SJSA1 (cell line): ENCODE measurements at places on chromosomes 2 and 18.

- no peak for DNase-seq
Observed at GRCh38 chr2:221018262-221018661, 553.8 kb downstream of the EPHA4 start.

DNA sequence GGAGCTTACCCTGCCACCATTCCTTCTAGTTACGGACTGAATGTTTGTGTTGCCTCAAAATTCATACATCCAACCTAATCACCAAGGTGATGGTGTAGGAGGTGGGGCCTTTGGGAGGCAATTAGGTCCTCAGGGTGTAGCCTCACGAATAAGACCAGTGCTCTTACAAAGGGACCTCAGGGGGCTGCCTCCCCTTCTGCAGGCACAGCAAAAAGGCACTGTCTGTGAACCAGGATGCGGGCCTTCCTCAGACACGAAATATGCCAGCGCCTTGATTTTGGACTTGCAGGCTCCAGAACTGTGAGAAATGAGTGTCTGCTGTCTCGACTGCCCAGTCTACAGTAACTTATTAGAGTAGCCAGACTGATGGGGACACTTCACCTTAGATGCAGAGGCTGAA is 150.4 kb upstream of the HDAC4 start:
- no peak for DNase-seq

DNA sequence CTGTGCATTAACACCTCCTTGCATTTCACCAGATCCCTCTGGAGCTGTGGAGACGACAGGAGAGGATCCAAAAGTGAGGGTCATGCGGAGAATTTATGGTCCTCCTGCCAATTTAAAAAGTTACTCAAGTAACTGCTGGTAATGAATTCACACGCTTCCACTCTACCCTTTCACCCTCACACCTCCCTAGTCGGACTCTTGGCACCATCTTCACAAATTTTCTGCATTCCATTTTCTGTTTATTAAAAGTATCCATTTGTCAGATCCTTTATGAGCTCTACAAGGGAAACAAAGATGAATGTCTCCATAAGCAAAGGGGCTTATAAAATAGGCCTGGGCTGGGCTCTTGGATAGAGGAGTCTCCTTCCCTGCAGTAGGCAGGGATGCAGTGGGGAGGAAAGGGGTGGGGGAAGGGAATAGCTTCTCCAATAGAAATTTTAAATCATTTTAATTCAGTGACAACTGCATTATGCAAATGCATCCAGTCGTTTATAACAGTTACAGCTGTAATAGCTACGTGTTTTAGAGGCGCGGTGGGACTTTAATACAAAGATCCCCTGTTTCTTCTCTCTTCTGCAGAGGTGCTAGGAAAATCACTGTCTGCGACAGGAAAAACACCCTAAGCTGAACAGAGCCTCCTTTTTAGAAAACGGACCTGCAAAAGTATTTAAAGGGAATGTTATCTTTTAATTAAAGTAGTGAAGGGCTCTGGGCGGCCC is 132.2 kb downstream of the EPHA4 start:
- no peak for DNase-seq

DNA sequence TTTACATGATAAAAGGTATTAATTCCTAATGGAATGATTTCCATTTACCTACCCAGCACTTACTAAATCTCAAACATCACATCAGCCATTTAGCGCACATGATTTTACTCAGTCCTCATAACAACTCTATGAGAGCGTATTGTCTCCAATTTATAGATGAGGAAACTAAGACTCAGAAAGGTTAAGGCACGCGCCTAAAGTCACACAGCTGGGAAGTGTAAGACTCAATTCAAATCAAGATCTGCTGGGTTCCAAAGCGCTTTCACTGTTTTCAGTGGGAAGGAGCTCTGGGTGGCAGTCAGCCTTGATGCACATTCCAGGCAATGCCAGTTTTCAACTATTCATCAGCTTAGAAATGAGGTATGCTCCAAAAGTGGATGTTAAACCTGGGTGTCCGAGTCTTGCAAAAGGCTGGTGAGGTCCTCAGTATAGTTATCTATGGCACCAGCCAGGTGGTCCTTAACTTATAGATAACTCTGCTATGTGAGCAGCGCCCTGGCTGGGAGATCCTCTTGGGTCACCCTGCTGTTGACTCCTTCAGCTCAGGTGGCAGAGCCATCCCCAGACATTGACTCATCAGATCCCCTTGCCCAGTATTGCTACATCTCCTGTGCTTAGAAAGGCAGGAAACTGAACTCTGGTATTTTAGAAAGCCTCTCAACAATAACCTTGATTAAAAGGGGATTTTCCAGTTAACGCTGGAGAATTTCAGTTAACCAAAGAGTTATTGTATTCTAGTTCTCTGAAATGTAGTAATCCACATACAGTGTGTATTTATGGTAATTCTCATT is 47.1 kb downstream of the SLC4A1AP start:
- no peak for DNase-seq

GRCh38 chr2:230904856-230905447 is 20.1 kb downstream of the GPR55 start:
- DNase-seq = peak; percentile 35

DNA sequence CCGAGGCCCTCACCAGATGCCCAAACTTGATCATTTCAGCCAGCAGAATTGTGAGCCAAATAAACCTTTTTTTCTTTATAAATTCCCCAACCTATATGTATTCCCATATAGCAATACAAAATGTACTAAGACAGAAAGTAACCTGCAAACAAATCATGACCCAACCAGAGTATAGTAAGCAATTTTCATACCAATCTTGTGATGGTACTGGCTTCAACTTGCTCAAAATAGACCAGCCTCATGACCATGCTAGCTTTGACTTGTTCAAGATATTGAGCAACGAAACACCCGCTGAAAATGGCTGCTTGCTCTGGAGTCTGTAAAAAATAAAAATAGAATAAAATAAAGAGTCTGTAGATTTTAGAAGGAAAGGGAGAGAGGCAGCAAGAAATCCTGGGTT is 97.6 kb downstream of the C1D start:
- DNase-seq = no peak

DNA sequence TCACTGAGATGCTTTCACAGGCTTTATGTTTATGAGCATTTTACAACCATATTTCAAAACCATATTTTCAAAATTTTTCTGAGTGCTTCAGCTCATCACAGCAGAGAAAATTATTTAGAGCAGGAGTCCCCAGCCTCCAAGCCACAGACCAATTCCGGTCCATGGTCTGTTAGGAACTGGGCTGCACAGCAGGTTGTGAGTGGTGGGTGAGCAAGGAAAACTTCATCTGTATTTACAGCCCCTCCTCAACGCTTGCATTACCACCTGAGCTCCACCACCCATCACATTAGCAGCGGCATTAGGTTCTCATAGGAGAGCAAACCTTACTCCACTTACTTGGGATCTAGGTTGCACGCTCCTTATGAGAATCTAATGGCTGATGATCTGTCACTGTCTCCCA is 165.6 kb downstream of the SEPTIN10 start:
- no peak for DNase-seq

GRCh38 chr18:48553236-48553635 is 14.4 kb downstream of the CTIF start:
- no peak for DNase-seq

GRCh38 chr2:45173513-45173912 is 164.3 kb upstream of the SIX2 start:
- DNase-seq = peak; percentile 78
